ENCODE measurements at places on chromosomes 3 and 15.

- no peak for DNase-seq
Measured at GRCh38 chr3:156339491-156339890, 215.4 kb downstream of the SSR3 start.

DNA sequence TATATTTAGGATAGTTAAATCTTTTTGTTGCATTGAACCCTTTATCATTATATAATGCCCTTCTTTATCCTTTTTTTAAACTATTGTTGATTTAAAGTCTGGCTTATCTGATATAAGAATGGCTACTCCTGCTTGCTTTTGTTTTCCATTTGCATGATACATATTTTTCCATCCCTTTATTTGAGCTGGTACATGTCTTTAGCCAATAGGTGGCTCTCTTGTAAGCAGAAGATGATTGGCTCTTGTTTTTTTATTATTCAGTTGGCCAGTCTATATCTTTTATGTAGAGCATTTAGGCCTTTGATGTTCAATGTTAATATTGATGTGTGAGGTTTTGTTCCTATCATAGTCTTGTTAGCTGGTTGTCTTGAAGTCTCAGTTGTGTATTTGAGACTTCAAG, 99.5 kb upstream of the MCTP2 start:
- no peak for DNase-seq

GRCh38 chr15:23690015-23690414, 2.9 kb upstream of the NDN start:
- DNase-seq = no peak

- no peak for DNase-seq
Measured at GRCh38 chr3:141384157-141384556, 15.9 kb downstream of the ZBTB38 start.

DNA sequence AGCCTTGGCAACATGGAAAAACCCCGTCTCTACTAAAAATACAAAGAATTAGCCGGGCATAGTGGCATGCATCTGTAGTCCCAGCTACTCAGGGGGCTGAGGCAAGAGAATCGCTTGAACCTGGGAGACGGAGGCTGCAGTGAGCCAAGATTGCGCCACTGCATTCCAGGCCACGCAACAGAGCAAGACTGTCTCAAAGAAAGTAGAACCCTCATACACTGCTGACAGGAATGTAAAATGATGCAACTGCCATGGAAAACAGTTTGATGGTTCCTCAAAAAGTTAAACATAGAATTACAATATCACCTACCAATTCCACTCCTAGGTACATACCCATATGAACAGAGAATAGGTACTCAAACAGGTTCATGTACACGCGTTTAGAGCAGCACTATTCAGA, 158.9 kb downstream of the TBC1D5 start:
- DNase-seq = no peak

DNA sequence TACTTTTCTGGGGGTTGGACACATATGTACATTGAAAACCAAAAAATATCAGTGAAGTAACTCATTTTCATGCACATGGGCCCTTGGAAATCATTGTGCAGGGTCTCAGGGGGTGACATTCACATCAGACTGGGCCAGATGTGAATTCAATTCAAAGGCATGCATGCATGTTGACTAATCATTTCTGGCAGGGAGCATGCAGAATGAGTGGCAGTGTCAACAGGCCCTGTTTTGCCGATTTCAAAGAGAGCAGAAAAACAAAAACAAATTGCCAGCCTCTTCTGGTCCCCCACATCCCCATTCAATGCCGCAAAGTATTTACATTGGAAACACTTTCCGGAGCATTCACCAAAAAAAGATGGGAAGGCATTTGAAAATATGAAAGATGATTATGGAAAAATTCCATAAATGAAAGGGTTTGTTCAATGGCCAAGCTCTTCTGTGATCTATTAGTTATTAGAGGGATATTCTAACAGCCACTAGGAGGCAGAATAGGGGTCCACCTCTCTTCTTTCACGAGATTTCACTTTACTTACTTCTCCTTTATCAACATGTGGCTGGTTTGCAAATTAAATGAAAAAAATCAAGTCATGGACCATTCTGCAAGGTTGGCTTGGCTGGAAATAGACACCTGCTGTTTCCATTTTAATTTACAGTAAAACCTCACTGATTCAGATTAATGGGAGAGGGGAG, 119.9 kb upstream of the FEZF2 start:
- DNase-seq = no peak

- DNase-seq = no peak
Measured at GRCh38 chr3:144107923-144108322, 136.3 kb downstream of the DIPK2A start.

Measured in epithelial cell of prostate (primary cell).